ENCODE measurements at places on chromosomes 7 and 10.

DNA sequence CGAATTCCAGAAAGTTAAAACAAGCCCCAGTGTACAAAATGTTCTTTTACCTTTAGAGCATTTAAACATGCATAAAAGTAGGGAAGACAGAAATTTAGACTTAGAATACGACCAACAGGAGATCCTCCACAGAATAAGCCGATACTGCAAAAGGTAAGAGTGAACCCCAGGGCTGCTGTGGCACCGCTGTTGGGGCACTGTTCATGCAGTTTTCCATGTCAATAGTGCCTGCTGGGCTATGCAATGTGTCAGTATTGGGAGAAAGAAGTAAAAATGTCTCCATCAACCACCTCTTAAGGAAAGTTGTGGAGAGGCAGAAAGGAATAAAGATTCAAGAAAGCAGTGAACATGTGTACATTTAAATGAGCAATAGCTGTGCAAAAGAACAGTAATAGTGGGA is 326.5 kb upstream of the SEMA3C start:
- DNase-seq = no peak

GRCh38 chr10:94038024-94038423 is 44.3 kb downstream of the PLCE1 start:
- no peak for DNase-seq

GRCh38 chr10:119997429-119997828 is 104.9 kb downstream of the SEC23IP start:
- no peak for DNase-seq

DNA sequence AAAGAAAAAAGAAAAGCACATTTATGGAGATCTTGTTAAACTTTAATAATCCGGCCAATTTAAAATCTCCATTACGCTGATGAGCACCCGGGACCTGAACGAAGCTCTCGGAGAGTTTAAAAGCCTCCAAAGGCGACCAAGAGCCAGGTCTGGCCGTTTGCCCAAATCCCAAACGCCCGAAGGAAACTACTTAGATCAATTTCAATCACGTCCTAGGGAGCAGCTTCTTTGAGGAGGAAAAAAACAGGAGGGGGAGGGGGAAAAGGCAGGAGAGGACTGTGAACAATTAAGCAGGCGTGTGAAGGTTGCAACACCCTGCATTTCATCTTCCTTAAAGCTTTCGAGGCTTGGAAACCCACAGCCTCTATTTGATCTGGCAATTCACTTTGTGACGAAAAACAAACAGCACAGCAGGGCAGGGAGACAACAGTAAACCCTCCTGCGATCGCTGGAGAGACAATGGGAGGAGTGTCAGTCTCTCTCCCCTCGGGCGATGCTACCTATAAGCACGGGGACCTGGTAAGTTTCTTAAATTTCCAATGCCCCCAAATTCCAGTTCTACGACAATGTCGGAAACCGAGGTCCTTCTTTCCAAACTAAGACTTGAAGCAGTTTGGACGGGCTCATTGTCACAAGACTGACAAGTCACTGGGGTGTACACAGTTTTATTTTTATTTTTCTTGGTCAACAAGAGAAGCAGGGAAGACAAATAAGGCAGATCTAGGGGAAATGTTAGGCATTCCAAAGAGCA is 1.2 kb downstream of the KLF6 start:
- no peak for DNase-seq

- DNase-seq = no peak
These were observed 2.2 kb downstream of the BTRC start for GRCh38 chr10:101356132-101356531.

GRCh38 chr10:70738006-70738760 is 47.0 kb downstream of the TBATA start:
- no peak for DNase-seq

DNA sequence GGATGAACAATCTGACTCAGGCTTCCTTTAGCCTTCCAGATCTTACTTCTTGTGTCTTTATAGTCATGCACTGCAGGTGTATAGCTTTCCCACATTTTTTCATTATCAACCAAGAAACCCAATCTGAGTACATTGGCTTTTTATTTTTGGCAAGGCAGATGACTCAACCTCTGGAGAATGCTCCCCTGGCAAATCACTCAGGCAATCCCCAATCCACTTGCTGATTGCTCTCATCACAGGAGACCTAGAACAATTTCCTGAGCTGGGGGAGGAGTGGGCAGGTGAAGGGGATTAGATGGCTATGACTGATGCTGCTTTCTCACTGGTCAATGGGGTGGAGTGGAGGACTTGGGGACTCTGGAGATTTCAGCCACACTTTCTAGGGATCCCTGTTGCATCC is 134.4 kb downstream of the SLC16A9 start:
- DNase-seq = no peak

DNA sequence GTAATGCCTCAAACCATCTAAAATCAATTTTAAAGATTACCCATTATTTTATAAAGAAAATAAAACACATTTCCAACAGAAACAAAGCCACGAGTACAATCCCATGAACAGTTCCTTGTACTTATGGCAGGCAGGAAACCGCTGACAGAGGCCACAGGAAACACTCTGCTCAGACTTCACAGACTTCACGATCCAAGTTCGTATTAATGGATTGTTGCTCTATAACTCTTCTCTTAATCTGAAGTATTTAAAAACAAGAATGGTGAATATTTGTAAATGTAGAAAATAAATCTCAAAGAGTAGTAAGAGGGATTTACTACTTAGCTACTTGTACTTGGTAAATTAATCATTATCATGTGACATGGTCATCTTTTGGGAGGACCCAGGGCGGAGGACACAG is 78.3 kb downstream of the SNX10 start:
- no peak for DNase-seq

DNA sequence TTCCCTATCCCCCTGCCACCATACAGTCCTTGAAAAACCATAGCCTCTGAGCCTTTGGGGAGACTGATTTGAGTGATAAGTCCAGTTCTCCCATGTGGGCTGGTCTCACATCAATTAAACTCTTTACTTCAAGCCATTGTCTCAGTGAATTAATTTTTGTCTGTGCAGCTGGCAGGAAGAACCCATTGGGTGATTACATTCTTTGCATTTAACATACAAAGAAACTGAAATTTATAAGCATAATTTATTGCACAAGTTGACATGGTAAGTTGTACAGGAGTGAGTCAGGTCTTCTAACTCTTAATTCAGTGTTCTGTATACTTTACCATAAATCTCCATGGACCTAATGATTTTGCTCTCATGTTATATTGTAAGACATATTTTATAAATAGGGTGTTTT is 1613.0 kb upstream of the LRRTM3 start:
- no peak for DNase-seq

DNA sequence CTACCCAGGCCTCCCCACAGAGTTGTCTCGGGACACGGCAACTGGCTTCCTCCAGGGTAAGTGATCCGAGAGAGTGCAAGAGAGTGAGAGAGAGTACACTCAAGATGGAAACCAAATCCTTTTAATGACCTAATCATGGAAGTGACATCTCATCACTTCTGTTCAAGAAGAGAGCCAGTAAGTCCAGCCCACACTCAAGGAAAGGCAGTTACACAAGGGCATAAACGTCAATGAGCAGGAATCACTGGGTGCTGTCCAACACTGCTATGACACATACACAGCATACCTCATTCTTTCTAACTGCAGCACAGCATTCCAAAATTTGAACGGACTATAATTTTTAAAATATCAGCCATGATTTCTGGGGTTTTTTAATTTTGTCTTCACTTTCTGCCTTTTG is 29.3 kb upstream of the OSBPL3 start:
- no peak for DNase-seq

DNA sequence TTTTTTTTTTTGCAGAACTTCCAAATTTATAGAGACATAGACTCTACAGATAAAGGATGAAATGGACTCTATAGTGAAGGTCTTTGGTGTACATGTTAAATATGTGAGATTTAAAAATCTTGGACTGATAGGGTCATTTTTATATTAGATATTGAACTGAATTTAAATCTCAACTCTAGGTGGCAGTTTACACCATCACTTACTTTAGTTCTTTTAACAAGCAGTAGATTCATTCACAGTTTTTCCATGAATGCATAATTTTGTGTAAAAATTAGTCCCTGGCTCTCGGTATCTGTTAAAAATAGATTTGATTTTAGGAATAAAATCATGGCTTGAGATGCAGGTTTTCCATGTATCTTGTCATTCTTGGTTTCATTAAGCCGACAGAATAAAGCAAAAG is 31.1 kb upstream of the SNX13 start:
- DNase-seq = no peak

- no peak for DNase-seq
These were observed 25.9 kb downstream of the GPRIN2 start for GRCh38 chr10:46530249-46531186.

Measured in GM20000 (cell line).